H54 (cell line): ENCODE measurements at places on chromosomes 1 and 21.

DNA sequence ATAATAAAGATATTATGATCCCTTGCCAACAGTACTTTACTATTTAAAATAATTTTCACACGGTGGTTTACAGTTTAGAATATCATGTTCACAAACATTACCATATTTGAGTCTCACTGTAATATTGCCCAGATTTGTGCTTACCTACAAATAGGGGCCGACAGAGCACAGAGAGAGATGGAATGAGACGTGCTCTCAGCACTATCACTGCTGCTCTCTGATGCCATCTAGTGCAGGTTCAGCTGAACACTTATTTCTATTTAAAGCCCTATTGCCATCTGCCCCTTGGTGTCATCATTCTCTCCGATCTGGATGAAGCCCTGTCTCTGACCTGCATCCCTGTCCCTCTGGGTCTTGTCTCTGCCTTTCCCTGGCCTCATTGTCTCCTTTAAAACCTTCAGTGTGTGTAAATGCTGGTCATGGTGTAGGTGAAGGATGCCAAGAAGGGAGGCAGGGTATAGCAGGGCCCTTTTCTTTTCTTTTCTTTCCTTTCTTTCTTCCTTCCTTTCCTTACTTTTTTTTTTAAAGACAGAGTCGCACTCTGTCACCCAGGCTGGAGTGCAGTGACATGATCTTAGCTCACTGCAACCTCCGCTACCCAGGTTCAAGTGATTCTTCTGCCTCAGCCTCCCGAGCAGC is 6.9 kb upstream of the GPATCH4 start:
- peak; percentile 57 for DNase-seq

- DNase-seq, result no peak
Observed at GRCh38 chr1:39615086-39615673, 24.3 kb downstream of the HEYL start.

- DNase-seq, result no peak
Observed at GRCh38 chr1:93519199-93519829, 71.4 kb downstream of the FNBP1L start.

DNA sequence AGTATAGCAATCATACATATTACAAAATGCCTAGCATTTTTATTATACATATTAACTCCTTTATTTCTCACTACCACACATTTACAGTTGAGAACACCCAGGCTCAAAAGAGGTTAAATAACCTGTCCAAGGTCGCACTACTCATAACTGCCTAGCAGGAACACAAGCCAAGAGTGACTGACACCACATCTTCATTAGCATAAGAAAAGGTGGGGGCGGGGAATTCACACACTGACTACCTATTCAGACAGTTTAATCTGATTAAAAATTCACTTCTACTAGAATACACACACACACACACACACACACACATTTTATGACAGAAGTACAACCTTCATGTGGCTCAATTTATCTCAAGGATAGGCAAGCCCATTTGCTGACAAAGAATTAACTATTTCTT is 77.8 kb upstream of the CACHD1 start:
- no peak for DNase-seq

- DNase-seq, result no peak
Observed at GRCh38 chr1:20430355-20431175, 55.4 kb downstream of the CAMK2N1 start.

DNA sequence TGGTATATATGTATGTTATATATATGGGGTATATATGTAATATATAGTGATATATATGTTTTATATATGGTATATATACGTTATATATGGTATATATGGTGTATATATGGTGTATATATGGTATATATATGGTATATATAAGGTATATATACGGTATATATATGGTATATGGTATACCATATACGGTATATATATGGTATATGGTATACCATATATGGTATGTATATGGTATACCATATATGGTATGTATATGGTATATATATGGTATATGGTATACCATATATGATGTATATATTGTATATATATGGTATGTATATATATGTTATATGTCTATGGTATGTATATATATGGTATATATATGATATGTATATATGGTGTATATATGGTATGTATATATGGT is 447.7 kb upstream of the USP24 start:
- DNase-seq, result no peak

DNA sequence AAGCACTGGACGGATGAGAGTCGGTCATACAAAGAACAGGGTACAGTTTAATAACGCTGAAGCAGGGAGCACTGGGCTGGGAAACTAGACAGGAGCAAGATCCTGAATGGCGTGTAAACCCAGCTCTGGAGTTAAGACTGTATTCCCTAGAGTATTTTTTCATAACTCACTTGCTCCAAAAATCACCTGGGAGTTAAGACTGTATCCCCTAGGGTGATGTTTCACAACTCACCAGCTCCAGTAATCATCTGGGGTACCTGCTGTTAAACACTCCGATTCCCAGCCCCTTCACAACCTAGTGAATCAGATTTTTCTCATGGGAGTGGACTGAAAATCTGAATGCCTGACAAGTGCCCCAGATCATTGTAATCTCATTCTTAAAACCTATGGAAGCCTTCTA is 123.2 kb downstream of the MAB21L3 start:
- no peak for DNase-seq

- no peak for DNase-seq
Observed at GRCh38 chr1:27141266-27142003, 13.5 kb downstream of the SLC9A1 start.

DNA sequence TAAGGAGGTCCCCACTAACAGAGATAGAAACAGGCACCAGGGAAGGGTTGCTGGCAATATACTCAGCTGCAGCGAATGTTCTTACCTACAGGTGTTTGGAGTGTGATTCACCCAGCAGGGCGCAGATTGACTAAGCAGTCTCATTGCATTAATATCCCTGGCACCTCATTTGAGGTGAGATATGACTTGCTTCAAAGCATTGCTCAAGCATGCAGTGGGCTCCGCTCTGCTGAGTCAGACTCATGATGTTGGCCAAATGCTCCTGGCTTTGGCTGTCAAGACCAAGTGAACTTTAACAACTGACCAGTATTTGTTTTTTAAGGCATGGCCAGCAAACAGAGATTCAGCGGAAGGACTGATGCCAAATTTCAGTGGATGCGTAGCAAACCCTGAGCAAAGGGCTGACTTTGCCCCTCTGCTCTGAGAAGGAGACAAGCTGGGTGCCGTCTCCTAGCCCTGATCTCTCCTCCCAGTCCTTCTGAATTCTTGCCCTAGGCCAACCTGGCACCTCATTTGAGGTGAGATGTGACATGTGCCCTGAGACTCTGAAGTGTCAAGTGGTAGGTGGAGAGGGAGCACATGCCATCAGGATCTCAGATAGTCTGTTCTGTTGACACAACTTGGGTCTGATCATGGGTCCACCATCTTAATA is 187.1 kb upstream of the COA6 start:
- peak; percentile 20 for DNase-seq

- no peak for DNase-seq
Observed at GRCh38 chr1:64838486-64838885, 93.6 kb downstream of the RAVER2 start.

GRCh38 chr1:27235827-27236226 is 1.4 kb downstream of the WDTC1 start:
- DNase-seq, result no peak

- no peak for DNase-seq
Observed at GRCh38 chr1:175797576-175797975, 54.2 kb upstream of the TNR start.

DNA sequence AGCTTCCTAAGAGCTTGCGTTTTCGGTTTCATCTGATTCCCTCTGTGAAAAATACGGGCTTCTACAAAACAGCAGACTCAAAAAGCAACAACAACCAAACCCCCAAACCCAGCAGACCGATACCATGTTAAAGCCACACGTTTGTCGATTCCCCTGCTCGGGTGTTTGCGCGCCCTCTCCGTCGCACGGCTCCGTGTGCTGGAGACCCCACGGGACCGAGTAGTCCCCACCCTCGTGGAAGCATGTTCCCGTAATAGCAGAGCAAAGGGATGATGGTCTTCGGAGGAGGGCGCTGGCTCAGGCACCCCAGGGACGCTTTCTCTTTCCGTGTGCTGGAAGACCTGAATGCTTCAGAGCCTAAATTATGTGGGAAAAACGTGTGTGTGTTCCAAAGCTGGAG is 42.7 kb downstream of the AGPAT3 start:
- no peak for DNase-seq

DNA sequence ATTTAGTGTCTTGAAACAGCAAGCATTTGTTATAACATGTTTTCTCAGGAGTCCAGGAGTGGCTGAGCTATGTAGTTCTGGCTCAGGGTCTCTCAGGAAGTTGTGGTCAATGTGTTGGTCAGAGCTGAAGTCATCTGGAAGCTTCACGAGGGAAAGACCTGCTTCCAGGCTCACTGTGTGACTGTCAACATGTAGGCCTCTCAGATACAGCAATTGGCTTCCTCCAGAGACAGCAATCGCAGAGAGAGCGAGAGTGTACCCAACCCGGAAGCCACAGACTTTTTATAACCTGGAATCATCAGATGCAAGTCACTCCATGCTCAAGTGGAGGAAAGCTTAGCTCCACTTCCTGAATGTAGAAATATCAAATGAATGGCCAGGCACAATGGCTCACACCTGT is 40.9 kb downstream of the TNFRSF9 start:
- no peak for DNase-seq

GRCh38 chr1:113035086-113035485 is 37.9 kb upstream of the LRIG2 start:
- no peak for DNase-seq

DNA sequence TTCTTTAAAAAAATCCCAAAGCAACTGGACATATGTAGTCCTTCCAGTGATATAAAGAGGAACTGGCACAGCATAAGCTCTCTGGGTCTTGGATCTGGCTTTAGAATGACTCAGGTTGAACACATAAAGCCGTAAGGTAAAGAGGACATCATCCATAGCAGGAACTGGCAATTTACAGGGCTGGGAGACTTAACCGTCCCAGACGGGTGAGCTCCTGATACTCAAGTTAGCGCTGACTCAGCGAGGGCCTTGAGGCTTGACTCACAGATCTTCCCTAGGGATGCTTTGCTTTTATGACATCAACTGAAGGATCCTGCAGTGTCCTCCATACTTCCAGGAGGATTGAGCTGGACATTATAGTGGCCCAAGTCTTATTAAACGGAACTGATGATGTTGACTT is 154.1 kb downstream of the CLIC6 start:
- no peak for DNase-seq

DNA sequence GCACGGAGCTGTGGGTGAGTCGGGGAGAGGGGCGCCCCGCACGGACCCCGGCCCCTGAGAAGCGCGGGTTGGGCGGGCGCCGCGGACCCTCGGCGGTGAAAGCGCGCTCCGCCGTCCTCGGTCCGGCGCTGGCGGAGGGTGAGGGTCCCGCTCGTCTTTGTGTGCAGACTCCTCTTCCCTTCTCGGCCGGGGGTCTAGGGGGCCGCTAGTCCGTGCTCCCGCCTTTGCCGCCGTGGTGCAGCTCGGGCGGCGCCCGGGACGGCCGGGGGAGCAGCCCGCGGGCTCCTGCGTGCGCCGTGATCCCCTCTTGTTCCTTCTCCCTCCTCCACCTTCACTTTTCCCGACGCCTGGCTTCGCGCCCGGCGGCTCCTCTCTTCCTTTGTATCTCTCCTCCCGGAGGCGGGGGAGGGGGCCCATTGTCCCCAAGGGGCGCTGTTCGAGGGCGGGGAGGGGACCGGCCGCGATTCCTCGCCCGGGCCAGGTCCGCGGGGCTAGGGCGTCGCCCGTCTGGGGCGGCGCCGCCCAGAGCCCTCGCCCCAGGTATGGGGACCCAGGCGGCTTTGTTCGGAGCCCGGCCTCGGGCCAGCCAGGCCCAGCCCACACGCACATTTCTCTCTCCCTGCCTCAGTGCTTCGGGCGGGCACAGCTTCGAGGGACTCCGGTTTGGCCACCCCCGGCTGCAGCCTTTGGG is 519 bp downstream of the FNBP1L start:
- DNase-seq, result peak; percentile 36

- DNase-seq, result no peak
Observed at GRCh38 chr1:160877221-160877620, 7.8 kb downstream of the ITLN1 start.

DNA sequence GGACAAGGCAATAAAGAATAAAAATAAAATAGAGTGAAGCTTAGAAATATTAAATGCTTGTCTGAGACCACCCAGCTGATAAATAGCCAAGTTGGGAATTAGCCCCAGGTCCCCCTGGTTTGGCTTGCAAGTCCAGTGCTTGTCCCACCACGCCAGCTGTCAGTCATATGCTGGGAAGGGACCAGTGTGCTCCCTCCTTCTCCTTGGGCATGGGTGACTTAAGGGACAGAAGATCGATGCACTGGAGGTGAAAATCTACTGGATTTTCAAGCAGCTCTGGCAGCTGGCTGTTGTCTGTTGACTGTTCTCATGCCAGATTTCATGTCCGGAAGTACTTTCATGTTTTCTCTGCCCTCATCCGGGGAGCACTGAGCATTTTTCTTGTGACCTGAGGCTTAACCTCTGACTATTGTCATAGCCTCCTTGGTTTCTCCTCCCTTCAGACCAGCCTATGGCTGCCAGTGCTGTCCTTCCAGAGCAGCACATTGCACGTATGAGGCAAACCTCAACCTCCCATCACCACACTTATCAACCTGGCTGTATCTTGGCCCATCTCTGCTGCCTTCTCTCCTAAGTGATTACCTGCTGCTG is 12.4 kb downstream of the LMOD1 start:
- no peak for DNase-seq

DNA sequence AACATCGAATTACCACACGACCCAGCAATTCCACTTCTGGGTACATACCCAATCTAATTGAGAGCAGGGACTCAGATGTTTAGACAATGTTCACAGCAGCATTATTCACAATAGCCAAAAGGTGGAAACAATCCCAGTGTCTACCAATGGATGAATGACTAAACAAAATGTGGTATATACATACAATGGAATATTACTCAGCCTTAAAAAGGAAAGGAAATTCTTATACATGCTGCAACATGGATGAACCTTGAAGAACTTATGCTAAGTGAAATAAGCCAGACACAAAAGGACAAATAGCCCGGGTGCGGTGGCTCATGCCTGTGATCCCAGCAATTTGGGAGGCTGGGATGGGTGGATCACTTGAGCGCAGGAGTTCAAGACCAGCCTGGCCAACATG is 6.9 kb downstream of the KDF1 start:
- DNase-seq, result no peak

GRCh38 chr1:165897326-165898303 is 70.2 kb downstream of the UCK2 start:
- DNase-seq, result no peak

GRCh38 chr1:1889847-1890505 is 911 bp downstream of the GNB1 start:
- no peak for DNase-seq

DNA sequence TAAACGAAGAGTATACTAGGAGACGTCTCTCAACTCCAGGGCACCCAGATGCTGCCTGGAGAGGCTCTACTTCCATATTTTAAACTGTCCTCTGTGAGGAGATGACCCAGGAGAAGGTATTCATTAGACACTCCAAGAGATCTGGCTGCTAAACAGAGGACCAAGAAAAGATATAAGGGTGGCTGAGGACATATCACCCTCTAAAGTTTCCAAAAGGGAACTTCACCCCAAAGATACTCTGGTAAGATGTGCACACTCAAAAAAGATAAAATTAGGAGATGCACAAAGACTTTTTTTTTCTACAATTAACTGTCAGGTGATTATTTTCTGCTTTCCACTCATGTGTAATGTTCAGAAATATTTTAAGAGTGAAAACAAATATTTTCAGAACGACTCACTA is 1.4 kb downstream of the ZNF670 start:
- no peak for DNase-seq
